Bronchial epithelial cell (primary cell): ENCODE measurements at places on chromosomes 2 and 18. TPM values are rescaled to one million over a fixed set of nuclear protein-coding genes. Genes with fewer than 3 reads are reported as not detected.

Gene LOXL3
- 0.13 and 0.53 TPM in 2 replicates for total RNA-seq

Gene HOXD8
- not detected in 2 replicates for total RNA-seq

Gene ZC3H15
- 120 and 128 TPM in 2 replicates for total RNA-seq

Gene AGXT
- total RNA-seq, result not detected in 2 replicates

Gene SEMA4C
- total RNA-seq, result 7.8 and 8.2 TPM in 2 replicates

Gene PSTPIP2
- total RNA-seq, result 6.0 and 6.6 TPM in 2 replicates

DNA sequence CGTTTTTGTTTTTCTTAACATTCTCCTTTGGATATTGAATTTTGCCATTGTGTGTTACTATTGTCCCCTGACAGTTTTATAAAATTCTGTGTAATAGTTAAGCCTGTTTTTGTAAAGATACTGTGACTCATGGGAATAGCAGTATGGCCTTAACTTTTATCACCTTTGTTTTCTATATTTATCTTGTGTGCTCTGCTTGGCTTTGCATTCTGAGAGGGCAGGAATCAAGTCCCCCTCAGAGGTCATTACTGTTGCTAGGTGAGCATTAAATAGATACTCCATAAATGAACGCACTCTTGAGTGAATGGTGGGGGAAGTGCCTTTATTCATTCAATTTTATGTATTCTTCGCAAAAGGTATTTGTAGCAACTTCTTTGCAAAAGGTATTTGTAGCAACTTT, 160.0 kb downstream of the PHLPP1 start:
- no peak for DNase-seq

- peak; percentile 71 for DNase-seq
Observed at GRCh38 chr2:60515721-60516226, 37.7 kb downstream of the BCL11A start.

DNA sequence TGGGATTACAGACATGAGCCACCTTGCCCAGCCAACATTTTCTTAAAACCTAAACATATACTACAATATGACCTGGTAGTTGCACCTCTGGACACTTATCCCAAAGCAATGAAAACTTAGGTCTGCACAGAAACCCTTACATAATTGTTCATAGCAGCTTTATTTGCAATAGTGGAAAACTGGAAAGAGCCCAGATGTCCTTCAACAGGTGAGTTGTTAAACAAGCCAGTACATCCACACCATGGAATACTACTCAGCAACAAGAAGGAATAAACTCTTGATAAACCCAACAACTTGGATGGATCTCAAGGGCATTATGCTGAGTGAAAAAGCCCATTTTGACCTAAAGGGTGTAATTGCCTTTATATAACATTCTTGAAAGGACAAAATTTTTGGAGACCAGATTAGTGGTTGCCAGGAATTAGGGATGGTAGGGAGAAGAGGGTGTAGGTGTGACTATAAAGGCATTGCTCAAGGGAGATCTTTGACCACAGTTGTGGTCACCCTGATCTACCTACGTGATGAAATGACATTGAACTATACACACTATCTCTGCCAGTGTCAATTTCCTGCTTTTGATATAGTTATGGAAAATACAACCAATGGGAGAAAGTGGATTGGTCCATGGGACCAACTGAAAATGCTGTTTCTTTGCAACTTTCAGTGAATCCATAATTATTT, 11.9 kb upstream of the AMMECR1L start:
- no peak for DNase-seq

GRCh38 chr2:174704061-174704460, 60.2 kb downstream of the CHRNA1 start:
- no peak for DNase-seq

DNA sequence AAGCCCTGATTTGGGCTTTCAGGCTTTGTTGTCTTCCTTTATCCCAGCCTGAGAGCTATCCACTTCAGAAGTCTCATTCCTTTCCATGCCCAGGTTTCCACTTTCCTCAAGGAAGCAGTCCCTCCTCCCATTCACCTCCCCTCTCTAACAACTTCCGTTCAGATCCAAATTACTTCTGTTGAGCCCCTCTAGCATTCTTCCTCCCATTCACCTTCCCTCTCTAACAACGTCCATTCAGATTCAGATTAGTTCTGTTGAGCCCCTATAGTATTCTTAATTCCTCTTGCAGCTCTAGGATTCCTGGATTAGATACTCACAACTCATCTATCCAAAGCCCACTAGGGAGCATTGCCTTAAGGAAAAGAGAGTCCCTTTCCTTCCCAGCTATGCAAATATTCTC, 216.8 kb downstream of the RAD51AP2 start:
- DNase-seq, result no peak

GRCh38 chr2:45975752-45976517, 321.3 kb upstream of the EPAS1 start:
- DNase-seq, result no peak

DNA sequence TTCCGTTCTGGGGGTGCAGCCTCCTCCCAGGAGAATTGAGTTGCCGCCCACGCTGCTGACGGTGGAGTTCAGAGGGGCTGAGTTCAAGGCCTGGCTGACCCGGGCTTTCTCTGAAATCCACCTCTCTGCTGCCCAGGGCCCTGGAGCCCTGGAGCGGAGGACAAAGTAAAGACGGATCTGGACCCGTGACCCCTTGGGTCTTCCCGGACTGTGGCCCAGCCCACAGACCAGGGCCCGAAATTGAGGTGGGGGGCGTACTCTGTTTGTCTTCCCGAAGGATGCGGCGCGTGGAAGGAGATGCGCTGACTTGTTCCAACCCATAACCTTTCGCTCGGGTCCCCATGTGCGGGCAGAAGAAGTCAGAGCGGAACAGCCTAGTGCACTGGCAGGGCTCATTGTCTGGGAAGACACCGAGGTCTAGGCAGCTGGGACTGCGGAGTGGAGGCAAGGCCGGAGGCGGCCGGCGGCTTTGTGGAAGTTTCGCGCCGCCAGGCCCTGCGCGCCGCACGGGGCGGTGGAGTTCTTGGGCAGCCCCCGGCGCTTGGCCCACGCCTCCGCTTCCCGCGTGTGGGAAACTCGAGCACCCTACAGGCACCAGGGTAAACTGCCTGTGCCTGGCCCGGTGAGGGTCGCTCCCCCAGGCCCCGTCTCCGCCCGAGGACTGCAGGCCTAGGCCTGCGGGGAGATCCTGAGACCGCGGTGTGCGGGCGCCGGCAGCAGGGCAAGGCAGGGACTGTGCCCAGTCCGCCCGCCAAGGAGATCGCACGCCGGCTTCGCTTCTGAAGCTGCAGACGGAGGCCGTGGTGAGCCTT, 9.8 kb downstream of the POU3F3 start:
- DNase-seq, result no peak

GRCh38 chr2:34242763-34243123, 643.6 kb upstream of the FAM98A start:
- no peak for DNase-seq

GRCh38 chr2:41782306-41783158, 265.3 kb upstream of the PKDCC start:
- peak; percentile 40 for DNase-seq
